Dermis microvascular lymphatic vessel endothelial cell (primary cell): ENCODE measurements at places on chromosomes 2 and 18. TPM values are rescaled to one million over a fixed set of nuclear protein-coding genes. Genes with fewer than 3 reads are reported as not detected.

Gene TSPYL6
- not detected in 2 replicates for total RNA-seq

Gene IL1R2
- 0.76 TPM in 1 of 2 replicates, not detected in the other for total RNA-seq

Gene CTAGE1
- not detected in 2 replicates for total RNA-seq

Gene RNF125
- total RNA-seq: 4.4 and 4.5 TPM in 2 replicates

Gene FAM237A
- total RNA-seq: not detected in 2 replicates

Gene KLF11
- total RNA-seq: 4.4 and 7.7 TPM in 2 replicates

Gene MRPL53
- total RNA-seq: 27.3 and 31.3 TPM in 2 replicates

Gene YPEL5
- total RNA-seq: 71.2 and 108 TPM in 2 replicates

Gene CASP10
- total RNA-seq: 40.7 and 46.2 TPM in 2 replicates

Gene SGPP2
- total RNA-seq: not detected in 2 replicates

Gene SLC9A4
- total RNA-seq: not detected in 2 replicates

Gene ANKRD29
- total RNA-seq: 1.3 and 2.0 TPM in 2 replicates

Gene CCDC85A
- total RNA-seq: 2.2 and 2.8 TPM in 2 replicates

Gene SKA1
- 2.9 and 10.3 TPM in 2 replicates for total RNA-seq

Gene GMPPA
- total RNA-seq: 22.2 and 28.7 TPM in 2 replicates

Gene LOXL3
- total RNA-seq: 0.77 and 2.0 TPM in 2 replicates

Gene NT5C1B
- total RNA-seq: not detected in 2 replicates

Gene DCDC2C
- 0.13 TPM in 2 replicates for total RNA-seq

Gene IL18R1
- 0.25 and 0.51 TPM in 2 replicates for total RNA-seq

Gene CNTNAP5
- total RNA-seq: not detected in 2 replicates

Gene SERPINB10
- total RNA-seq: not detected in 2 replicates

Gene IL36RN
- total RNA-seq: not detected in 2 replicates

Gene MITD1
- 12.3 and 14.2 TPM in 2 replicates for total RNA-seq

Gene IL1RL1
- total RNA-seq: 0.13 and 0.90 TPM in 2 replicates

Gene SATB2
- 0.26 and 0.76 TPM in 2 replicates for total RNA-seq

Gene OSR1
- total RNA-seq: 0.39 and 0.76 TPM in 2 replicates

Gene ZSWIM2
- total RNA-seq: under 0.01 TPM in 1 of 2 replicates, not detected in the other

Gene FTCDNL1
- total RNA-seq: 0.38 and 0.90 TPM in 2 replicates

Gene CRYBA2
- not detected in 2 replicates for total RNA-seq

Gene TNFRSF11A
- total RNA-seq: 23.1 and 42.5 TPM in 2 replicates

Gene HOXD4
- total RNA-seq: 2.3 and 2.5 TPM in 2 replicates

Gene COQ10B
- total RNA-seq: 20.5 and 27.8 TPM in 2 replicates

Gene TANC1
- 49.7 and 85.7 TPM in 2 replicates for total RNA-seq

Gene STK17B
- 5.4 and 8.3 TPM in 2 replicates for total RNA-seq

Gene EGR4
- not detected in 2 replicates for total RNA-seq

Gene C2orf49
- total RNA-seq: 10.3 and 10.6 TPM in 2 replicates

Gene HOXD12
- total RNA-seq: not detected in 2 replicates

Gene MC5R
- not detected in 2 replicates for total RNA-seq

Gene PROM2
- total RNA-seq: under 0.01 and 0.13 TPM in 2 replicates

Gene TCF23
- not detected in 2 replicates for total RNA-seq

Gene SP140L
- 5.3 and 6.7 TPM in 2 replicates for total RNA-seq

Gene IL37
- not detected in 2 replicates for total RNA-seq

Gene ASPRV1
- under 0.01 and 0.25 TPM in 2 replicates for total RNA-seq
